ENCODE measurements at places on chromosomes 13 and 19.
A peak's percentile ranks its signal among the peaks of the same experiment; 100 is the strongest.

- no peak for DNase-seq
These were observed 231.8 kb downstream of the SHISA2 start for GRCh38 chr13:25819856-25820530.

GRCh38 chr19:32421589-32422361 is 16.2 kb downstream of the DPY19L3 start:
- peak; percentile 53 for DNase-seq

- no peak for DNase-seq
These were observed 63.4 kb downstream of the EFNB2 start for GRCh38 chr13:106471957-106472543.

- DNase-seq = no peak
These were observed 520.1 kb upstream of the NBEA start for GRCh38 chr13:34421858-34422475.

- DNase-seq = no peak
These were observed 32.2 kb downstream of the SLAIN1 start for GRCh38 chr13:77729502-77730221.
